ENCODE measurements at places on chromosomes 13 and 19.

GRCh38 chr19:54302257-54302656, 10.7 kb downstream of the LILRA5 start:
- no peak for DNase-seq

DNA sequence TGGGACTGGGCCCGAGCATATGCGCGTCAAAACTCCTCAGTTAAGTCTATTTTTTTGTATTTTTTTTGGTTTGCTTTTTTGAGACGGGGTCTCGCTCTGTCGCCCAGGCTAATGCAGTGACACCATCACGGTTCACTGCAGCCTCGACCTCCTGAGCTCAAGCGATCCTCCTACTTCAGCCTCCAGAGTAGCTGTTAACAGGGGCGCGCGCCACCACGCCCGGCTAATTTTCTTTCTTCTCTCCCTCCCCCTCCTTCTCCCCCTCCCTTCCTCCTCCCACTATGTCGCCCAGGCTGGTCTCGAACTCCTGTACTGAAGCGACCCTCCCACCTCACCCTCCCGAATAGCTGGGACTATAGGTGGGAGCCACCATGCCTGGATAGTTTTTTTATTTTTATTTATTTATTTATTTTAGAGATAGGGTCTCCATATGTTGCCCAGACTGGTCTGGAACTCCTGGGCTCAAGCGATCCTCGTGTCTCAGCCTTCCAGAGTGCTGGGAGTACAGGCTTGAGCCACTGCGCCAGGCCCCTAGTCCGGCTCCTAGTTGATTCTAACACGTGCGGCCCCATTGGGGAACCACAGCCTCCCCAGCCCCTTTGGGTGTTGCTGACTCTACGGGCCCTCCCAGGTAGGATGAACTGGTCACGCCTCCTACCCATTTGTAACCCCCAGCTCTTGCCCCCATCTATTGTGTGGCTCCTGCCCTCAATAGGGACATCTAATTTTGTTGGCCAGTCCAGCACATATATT, 806 bp upstream of the ZNF837 start:
- no peak for DNase-seq

DNA sequence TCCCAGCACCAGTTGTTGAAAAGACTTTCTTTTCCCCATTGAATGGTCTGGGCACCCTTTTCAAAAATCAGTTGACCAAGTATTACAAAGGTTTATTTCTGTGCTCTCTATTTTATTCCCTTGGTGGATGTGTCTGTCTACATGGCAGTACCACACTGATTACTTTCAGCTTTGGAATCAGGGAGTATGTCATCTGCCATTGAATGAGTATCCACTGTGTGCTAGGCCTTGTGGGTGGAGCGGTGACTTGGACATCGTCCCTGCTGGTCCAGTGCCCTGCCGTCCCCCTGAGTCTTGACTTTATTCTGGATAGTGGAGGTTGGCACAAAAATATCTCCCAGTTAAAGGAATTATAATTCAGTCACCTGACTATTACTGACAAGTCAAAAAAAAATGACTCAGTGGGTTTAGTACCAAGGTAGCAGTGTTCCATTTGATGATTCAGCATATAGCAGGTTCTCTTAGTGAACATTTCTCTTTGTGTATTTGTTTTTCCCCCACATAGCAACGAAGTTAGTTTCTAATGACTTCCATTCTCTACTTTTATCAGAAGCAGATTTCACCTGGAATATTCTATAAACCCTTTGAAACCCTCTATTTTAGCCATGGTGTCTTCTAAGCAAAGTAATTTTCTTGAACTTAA, 3.9 kb downstream of the UPF3A start:
- no peak for DNase-seq

GRCh38 chr13:51317262-51317661, 22.2 kb upstream of the SERPINE3 start:
- DNase-seq = no peak

DNA sequence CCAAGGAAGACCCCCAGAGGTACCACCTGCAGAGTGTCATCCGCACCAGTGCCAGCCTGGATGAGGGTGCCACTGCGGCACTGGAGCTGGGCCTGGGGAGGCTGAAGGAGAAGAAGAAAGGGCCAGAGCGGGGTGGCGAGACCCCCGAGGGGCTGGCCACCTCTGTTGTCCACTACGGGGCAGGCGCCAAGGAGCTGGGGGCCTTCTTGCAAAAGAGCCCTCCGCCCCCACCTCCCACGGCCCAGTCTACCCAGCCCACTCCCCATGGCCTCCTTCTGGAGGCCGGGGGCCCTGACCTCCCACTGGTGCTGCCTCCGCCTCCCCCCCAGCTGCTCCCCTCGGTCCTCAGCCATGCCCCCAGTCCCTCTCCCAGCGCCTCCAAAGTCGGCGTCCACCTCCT, 5.4 kb downstream of the PRR12 start:
- no peak for DNase-seq

DNA sequence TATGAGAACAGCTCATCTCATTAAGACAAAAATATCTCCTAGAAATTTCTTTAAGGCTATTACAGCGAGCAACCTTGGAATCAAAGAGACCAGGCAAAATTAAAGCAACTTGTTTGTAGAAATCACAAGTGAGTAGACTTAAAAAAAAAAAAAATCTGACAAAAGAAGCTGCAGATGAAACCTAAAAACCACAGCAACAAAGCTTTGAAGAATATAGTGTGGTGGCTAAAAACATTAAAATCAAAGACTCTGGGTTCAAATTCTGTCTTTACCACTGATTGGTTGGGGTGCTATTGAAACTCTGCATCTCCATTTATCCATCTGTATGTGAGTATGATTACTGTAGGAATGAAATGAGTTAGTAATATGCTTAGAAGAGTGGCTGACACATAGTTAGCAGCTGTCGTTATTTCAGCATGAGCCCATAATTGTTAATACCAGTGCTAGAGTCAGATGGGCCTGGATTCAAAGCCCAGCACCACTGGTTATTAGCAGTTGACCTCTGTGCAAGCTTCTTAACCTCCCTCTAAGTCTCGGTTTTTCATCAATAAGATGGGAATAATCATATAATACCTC, 157.6 kb downstream of the FOXO1 start:
- no peak for DNase-seq

GRCh38 chr13:113096745-113097305, 8.8 kb upstream of the F7 start:
- no peak for DNase-seq

DNA sequence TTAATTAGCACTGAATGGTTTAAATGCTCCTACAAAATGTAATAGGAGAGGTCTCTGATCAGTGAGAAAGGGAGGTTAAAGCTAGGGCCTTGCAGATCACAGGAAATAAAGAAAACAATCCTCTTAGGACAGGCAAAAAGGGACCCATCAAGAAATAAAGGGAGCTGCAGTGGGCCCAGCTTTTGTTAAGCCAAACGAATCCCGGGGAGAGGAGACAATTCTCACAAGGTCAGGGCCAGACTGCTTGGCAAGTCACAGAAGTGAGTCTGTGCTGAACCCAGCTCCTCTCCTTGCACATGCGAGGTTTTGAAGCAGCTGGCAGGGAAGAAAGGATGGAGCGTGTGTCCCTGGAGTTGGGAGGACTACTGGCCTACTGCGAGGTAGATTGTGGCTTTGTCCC, 285.8 kb downstream of the COG6 start:
- DNase-seq = no peak

- no peak for DNase-seq
Measured at GRCh38 chr13:111110054-111110453, 5.1 kb upstream of the ARHGEF7 start.

GRCh38 chr19:45323671-45324081, 1.0 kb upstream of the CKM start:
- no peak for DNase-seq

All from NCI-H2171 treated with DMSO at 0.1 percent for 48 hours (cell line).